ENCODE measurements at places on chromosomes 5 and 9.

GRCh38 chr5:174505621-174506020, 218.8 kb upstream of the MSX2 start:
- no peak for DNase-seq

DNA sequence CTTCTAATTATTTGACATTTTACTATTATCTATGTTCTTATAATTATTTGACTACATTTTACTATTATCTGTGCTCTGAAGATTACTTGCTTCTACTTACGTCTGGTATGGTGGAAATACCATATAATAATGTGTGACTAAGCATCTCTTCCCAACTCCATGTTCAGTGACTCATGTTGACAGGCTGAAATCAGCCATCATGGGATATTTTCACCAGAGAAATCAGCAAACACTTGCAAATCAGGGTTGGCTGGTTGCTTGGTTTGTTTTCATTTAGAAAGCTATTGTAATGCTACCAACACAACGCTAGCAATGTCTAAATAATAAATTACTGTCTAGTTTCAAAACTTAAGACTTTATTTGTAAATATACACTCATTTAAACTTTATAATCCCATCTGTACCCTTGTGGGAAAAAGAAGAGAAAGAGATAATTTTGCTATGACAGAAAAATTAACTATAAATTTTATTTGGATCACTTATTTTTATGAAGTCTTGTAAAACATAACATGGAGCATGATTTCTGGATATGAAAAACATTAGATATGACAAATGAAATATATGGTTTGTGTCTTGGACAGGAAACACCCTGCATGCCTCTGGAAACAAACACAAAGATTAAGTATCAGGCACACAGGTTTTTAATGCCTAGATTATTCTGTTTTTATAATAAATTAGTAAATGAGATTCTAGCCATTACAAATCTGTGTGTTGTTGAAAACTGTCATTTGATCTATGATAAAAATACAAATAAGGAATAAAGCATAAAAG, 337.6 kb downstream of the BNC2 start:
- DNase-seq, result no peak

DNA sequence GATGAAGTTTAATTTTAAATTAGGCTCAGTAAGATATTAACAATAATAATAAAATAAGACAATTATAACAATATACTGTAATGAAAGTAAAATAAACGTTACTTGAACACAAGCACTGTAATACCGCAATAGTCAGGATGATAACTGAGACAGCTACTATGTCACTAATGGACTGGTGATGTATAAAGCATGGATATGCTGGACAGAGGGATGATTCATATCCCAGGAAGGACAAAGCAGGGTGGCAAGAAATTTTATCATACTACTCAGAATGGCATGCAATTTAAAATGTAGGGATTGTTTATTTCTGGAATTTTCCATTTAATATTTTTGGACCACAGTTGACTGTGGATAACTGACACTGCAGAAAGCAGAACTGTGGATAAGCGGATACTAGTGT, 196.9 kb downstream of the VPS13A start:
- no peak for DNase-seq

- DNase-seq, result no peak
Measured at GRCh38 chr5:2167671-2168070, 284.9 kb upstream of the IRX4 start.

DNA sequence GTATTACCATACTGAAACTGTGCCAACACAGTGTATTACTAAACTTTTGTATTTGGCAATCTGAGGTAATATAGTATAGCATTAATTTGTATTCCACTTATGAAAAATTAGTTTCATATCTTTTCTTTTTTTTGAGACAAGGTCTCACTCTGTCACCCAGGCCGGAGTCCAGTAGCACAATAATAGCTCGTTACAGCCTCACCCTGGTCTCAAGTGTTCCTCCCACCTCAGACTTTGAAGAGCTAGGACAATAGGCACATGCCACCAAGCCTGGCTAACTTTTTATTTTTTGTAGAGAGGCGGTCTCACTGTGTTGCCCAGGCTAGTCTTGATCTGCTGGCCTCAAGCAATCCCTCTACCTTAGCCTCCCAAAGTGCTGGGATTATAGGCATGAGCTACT, 36.1 kb downstream of the POLK start:
- DNase-seq, result no peak

DNA sequence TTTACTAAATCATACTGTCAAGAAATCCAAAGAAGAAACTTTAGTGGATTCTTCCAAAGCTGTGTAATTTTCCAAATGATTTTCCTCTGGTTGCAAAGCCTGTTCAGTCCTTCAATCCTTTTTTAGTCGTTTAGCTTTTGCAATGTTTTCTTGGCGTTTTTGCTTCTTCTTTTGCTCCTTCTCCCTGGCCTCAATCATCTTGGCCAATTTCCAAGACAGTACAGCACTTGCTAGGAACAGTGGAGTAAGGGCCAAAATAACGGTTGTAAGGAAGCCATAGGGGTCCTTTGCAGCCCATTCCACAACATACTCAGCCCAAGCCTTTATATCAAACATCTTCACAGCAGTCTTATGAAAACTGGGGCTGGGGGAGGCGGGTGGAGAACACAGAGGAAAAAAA, 2.4 kb downstream of the SMIM15 start:
- DNase-seq, result no peak

GRCh38 chr5:171269717-171270116, 39.3 kb upstream of the TLX3 start:
- DNase-seq, result no peak

DNA sequence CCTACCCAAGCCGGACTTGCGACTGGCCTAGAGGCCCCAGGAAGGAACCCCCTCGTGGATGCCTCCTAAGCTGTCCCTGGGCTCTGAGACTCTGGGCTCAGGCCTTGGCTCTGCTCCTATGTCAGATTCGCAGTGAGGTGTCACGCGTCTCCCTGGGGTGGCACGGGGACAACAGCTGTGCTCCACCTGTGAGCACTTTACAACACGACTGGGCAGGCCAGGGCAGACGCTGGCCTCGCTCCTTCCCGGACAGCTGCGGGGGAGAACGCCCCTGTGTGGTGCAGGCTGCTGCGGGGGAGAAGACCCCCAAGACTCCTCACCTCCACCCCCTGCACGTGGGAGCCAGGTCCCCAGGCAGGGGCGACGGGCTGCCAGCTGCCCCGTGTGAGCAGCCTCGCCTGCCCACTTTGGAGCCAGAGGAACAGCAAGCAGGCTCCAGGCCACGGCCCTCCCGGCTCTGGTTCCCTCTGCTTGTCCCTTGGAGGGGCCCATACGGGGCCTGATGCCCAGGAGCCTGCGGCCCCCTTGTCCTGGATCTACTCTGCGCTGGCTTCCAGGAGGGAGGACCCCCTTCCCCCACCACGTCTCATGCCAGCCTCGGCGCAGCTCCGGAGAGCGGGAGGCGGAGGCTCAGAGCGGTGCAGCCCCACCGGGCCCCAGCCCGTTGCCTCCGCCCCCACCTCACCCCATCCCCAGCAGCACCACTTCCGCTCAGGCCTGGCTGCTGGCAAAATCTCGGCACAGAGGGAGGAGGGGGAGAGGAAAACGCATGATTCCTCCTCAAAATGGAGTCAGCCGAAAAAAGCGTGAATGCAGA, 36.0 kb downstream of the SARDH start:
- peak; percentile 57 for DNase-seq

DNA sequence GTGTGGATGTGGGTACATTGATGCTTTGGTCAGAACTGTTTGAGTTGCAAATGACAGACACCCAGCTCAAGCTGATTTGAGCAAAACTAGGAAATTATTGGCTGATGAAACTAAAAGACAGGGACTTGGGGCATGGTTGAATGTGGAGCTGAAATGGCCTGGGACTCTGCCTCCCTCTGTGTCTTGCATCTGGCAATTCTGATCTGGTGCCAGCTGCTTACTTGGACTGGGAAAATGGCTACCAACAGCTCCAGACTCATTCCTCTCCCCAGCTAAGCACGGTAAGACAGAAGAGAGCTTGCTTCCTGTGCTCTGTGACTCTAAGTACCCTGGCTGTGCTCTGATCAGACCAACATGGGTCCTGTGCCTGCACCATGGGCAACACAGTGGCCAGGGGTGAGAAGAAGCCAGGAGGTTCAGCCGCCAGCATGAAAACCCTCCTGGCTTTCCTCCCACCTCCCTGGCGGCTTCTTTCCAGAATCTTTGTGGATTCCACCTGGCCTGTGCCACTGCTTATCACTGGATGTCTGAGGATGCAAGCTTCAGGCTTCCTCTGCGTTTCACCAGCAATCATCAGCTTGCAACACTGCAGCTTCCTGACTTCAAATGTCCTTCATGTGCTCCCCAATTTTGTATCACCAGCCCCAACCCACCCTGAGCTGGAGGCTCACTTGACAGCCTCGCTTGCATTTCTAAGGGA, 44.1 kb downstream of the C5orf15 start:
- no peak for DNase-seq

DNA sequence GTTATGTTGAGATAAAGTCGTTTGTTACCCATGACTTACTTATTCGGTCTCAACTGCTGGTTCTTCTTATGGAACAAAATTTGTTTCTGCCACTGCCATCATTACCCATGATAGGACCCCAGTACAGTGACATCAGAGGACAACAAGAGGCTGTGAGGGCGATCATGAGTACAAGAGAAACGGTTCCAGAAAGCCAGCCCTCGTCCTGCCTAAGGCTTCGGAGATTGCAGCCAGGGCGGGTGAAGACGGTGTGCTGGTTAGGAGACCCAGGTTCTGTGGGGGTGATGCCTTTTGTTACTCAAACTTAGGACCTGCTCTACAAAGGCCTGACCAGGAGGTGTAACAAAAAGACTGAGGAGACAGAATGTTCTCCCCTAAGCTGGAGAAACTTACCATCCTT, 10.9 kb downstream of the FYB1 start:
- no peak for DNase-seq

GRCh38 chr5:16750445-16750844, 133.6 kb upstream of the RETREG1 start:
- no peak for DNase-seq

DNA sequence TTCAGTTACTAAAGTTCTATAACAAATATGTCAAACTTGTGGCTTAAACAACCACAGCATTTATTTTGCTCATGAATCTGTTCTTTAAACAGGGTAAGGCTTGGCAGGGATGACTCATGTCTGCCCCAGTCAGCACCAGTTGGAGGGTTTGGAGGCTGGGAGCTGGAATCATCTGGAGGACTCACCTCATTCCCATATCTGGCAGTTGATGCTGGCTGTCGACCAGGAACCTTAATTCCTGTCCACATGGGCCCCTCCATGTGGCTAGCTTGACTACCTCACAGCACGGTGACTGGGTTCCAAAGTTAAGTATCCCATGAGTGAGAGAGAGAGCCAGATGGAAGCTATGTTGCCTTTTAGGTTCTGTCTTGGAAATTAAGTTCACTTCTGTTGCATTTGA, 13.8 kb upstream of the CCL28 start:
- no peak for DNase-seq

DNA sequence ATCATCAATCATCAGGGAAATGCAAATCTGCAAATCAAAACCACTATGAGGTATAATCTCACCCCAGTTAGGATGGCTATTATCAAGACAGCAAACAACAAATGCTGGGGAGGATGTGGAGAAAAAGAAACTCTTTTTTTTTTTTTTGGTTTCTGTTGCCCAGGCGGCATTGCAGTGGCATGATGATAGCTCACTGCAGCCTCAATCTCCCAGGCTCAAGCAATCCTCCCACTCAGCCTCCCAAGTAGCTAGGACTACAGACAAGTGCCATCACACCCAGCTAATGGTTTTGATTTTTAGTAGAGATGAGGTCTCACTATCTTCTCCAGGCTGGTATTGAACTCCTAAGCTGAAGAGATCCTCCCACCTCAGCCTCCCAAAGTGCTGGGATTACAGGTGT, 5.4 kb upstream of the CNTRL start:
- no peak for DNase-seq

GRCh38 chr5:20224966-20225365, 237.0 kb upstream of the CDH18 start:
- DNase-seq, result no peak

- no peak for DNase-seq
Measured at GRCh38 chr5:151684690-151685361, 1.9 kb downstream of the SPARC start.

GRCh38 chr5:95027151-95027721, 257.7 kb downstream of the MCTP1 start:
- DNase-seq, result no peak

GRCh38 chr5:155025895-155026294, 12.3 kb downstream of the KIF4B start:
- no peak for DNase-seq

DNA sequence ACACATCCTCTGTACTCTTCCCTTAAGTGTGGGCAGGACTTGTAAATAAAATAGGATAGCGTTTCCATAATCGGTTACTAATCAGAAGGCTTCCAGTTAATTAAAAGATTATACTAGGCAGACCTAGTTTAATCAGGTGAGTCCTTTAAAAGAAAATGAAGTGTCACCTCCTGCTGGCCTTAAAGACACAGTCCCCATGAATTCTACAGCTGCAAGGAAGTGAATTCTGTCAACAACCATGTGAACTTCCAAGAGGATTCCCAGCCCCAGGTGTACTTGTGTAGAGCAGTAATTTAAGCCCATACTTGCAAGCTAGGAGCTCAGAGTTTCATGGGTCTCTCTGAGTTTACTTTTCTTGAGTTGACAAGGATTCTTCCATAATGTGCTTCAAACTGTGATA, 918.3 kb downstream of the DTWD2 start:
- DNase-seq, result no peak

- DNase-seq, result no peak
Measured at GRCh38 chr5:82386576-82386975, 108.4 kb upstream of the RPS23 start.

DNA sequence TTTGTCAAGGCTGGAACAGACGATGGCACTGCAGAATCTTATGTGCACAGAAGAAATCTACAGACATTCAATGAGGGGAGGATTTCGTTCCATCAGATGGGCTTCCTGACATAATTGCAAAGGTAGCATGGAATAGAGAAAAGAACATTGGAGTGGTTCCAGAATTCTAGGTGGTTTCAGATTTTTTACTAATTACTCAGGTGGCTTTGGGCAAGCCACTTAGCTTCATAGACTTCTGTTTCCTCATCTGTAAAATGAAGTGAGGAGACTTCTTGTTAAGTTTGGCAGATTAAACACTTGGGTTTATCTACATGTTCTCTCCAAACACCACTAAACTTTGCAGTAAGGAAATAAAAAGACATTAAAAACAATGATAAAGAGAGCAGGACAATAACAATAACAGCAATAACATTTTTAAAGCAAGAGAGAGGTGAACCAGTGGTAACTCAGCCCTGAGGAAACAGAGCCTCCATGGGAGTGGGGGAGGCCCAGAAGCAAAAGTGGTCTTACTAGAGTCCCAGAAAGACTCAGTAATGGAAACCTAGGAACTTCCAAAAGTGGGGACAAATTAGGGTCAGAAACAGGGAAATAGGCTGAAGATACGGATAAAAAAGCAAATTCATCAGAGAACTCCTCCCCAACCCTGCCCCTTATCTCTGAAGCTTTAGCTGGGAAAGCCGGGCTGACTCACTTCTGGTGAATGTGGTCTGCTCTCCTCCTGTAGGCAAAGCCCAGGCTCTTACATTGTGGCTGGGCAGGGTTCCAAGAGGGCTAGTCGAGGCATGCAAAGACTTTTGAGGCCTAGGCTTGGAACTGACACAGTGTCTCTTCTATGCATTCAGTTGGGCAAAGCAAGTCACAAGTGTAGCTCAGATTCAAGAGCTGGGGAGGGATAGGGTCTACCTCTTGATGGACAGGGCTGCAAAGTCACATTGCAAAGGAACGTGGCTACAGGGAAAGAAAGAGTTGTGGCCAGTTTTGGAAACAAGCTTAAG, 11.8 kb upstream of the ACTBL2 start:
- DNase-seq, result no peak
